BJ (cell line): ENCODE measurements at places on chromosomes 5 and 9. TPM values are rescaled to one million over a fixed set of nuclear protein-coding genes. Genes with fewer than 3 reads are reported as not detected.

Gene DMRT3
- not detected in 2 replicates for polyA plus RNA-seq

DNA sequence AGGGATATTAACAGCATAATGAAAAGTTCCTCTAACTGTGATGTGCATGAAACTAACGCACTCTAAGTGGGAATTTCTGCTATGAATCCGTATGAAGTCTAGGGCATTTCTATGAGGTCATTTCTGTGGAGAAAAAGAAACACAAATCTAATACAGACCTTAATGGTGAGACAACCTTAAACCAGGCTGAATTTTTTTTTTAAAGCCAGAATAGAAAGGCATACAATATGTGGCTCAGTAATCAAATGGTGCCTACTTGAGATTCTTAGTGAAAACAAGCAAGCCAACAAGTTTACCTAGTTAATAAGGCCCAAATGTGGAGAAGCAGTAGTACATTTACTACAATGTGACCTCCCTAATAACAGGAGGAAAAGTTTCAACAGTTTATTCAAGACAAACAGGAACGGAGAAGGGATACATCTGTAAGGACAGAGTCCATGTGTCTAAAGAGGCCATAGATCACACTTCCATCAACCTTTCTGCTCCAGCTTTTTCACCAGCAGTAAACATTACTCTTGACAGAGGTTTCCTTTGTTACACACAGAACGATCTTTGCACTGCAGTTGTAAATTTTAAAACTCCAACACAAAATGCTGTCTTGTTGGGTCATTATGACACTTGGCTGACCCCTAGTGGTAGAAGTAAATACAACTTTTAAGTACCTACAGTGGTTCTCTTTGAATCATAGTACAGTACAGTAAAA, 26.2 kb downstream of the CARNMT1 start:
- DNase-seq, result peak; percentile 31

- no peak for DNase-seq
Measured at GRCh38 chr5:40273936-40274335, 405.8 kb upstream of the PTGER4 start.

Gene DMRTA1
- polyA plus RNA-seq, result 0.01 TPM in 1 of 2 replicates, not detected in the other

DNA sequence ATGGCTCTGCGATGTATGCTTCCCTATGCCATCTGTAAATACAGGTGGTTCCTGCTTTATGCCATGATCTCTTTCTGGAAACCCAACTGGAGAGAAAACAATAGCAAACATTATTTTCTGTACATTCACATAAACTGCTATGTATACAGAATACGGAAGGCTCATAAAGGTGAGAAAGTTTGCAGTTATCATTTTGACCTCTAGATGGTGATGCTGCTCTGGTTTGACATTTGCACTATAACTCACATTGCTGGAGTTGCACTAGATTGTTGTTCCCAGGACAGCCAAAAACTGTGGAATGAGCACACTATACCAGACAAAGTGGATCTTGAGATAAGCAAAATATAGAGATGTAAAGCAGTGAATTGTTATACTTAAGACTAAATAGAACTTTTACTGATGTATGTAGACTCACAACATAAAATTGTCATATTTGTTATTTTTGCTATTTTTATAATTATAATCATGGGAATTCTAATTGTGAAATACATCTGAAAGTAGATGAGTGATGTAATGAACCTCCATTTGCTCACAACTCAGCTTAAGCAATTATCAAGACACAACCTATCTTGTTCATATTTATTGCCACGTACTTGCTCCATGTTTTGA, 246.5 kb downstream of the PTPRD start:
- no peak for DNase-seq
